ENCODE measurements at places on chromosomes 16 and 17.

GRCh38 chr17:43570518-43570928, 24.4 kb upstream of the ETV4 start:
- DNase-seq, result no peak

GRCh38 chr17:76379275-76379641, 5.2 kb upstream of the SPHK1 start:
- DNase-seq, result no peak

- DNase-seq, result no peak
These were observed 215.4 kb downstream of the UTP18 start for GRCh38 chr17:51475730-51476129.

DNA sequence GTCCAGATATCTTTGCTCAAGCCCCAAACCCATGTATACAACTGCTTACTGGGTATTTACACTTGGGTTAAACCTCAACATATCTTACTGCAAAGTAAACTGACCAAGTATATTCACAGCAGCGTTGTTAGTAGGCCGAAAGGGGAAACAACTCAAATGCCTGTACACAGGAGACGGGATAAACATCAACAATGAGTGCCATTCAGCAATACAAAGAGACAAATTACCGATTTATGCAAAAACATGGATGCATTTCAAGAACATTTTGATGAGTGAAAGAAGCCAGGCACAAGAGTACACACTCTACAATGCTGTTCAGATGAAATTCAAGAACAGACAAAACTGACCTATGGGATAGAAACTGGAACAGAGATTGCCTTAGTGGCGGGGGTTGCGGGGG, 136.3 kb upstream of the CACNG3 start:
- DNase-seq, result no peak

DNA sequence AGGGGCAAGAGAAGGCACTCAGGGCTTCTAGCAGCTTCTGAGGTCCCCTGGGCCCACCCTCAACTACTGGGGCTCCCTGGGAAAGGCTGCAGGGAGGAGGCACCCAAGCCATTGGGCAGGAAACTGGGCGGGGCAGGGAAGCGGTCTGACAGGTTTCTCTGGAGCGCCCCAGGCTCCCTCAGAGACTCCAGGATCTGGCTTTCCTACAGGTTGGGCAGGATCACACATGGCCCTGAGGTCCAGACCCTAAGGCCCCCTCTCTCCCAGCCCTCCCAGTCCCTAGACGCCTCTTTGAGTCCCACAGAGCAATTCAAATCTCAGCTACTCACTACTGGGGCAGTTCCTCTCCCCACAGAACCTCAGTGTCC, 14.3 kb downstream of the JUP start:
- DNase-seq, result no peak

- peak; percentile 55 for DNase-seq
These were observed at the start of gene YBX2 for GRCh38 chr17:7294614-7295153. TSS of gene YBX2 (minus strand) at chr17:7294639. CDS start at chr17:7294500, 139 bp downstream.

DNA sequence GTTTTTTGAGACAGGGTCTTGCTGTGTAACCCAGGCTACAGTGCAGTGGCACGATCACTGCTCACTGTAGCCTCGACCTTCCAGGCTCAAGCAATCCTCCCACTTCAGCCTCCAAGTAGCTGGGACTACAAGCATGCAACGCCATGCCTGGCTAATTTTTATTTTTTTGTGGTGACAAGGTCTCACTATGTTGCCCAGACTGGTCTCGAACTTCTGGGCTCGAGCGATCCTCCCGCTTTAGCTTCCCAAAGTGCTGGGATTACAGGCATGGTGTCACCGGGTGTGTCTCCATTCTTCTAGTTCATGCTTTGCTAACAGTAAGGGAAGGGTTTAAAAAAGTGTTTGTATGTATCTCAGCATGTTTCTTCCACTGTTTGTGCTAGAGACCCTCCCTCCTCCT, 101.8 kb downstream of the HIC1 start:
- DNase-seq, result no peak

GRCh38 chr16:66636199-66636598, 31.7 kb downstream of the CMTM3 start:
- DNase-seq, result no peak

- no peak for DNase-seq
These were observed 160.9 kb downstream of the SLC39A11 start for GRCh38 chr17:72931635-72932034.

- peak; percentile 29 for DNase-seq
These were observed 172.0 kb downstream of the CYB561 start for GRCh38 chr17:63274146-63274545.

- DNase-seq, result no peak
These were observed 8.4 kb upstream of the HERPUD1 start for GRCh38 chr16:56923481-56924091.

DNA sequence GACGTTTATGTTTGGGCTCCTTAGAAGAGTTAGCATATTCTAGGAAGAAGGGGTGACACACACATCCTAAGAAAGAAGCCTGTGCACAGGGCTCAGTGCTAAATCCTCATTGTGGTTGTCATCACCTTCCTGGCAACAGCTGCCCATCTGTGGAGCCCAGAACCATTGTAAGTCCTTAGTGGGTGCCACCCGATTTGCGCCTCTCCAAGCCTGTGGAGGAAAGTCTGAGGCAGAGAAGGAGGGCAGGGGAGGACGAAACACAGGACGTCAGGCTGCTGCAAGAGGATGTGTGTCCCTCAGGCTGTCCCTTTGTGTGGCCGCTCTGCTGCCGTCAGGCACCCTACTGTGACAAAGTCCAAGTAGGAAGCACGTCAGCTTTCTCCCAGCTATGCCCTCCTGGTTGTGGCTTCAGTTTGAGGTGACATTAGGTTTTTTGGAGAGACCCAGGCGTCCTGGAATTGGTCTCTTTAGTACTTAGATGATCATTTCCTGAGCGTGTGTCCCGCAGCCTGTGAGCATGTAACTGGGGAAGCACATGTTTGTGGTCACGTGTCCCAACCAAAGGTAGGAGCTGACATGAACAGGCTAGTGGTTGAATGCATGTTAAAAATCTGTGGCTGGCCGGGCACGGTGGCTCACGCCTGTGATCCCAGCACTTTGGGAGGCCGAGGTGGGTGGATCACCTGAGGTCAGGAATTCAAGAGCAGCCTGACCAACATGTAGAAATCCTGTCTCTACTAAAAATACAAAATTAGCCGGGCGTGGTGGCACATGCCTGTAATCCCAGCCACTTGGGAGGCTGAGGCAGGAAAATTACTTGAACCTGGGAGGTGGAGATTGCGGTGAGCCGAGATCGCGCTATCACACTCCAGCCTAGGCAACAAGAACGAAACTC, 10.7 kb downstream of the CLUAP1 start:
- no peak for DNase-seq

DNA sequence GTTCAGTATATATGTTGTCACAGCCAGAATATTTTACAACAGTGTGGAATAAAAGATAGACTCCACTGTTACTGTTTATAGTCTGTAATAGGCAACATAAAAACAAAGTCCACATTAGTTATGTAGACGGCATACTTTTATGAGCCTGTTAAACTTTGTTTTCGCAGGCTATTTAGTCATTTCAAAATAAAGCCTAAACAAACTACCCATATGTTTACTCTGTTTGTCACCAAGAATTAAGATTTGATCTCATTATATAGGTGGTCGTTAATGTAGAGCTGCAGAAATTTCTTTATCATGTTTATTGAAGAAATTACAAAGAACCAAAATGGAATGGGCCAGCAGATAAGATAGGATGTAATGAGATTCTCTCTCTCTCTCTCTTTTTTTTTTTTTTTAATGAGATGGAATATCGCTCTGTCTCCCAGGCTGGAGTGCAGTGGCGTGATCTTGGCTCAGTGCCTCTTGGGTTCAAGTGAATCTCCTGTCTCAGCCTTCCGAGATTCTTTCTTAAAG, 943.8 kb upstream of the SOX9 start:
- no peak for DNase-seq

- no peak for DNase-seq
These were observed 6.4 kb downstream of the STAT5A start for GRCh38 chr17:42294469-42295398.

DNA sequence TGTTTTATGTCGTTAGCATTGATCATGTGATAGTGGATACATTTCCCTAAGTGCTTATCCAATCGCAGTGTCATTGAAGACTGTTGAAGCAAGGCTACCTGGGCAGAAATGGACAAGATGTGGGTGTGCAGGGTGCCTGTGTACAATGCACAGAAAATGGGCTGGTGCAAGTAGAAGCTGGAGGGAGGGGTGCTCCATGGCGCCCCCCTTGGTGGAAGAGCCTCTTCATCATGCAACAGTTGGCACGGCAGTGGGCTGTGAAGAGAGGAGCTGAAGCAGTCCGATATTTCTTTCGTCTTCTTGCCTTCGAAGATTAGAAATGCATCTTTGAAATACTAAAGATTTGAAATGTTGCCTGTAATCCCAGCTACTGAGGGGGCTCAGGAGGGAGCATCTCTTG, 100.5 kb downstream of the PLCG2 start:
- no peak for DNase-seq

DNA sequence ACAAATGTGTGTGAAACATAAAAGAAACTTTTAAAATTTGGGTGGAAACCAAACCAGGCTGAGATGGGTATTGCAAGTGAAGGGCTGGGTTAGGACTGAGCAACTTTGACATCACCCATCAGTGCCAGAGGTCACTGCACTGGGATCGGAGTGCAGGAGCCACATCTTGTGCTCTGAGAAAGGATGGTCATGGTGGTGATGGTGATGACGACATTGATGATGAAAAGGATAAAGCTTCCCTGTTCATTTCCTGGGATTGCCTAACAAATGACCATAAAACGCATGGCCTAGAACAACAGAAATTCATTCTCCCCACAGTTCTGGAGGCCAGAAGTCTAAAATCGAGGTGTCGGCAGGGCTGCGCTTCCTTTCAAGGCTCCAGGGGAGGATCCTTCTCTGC, 324.0 kb downstream of the MAF start:
- no peak for DNase-seq

DNA sequence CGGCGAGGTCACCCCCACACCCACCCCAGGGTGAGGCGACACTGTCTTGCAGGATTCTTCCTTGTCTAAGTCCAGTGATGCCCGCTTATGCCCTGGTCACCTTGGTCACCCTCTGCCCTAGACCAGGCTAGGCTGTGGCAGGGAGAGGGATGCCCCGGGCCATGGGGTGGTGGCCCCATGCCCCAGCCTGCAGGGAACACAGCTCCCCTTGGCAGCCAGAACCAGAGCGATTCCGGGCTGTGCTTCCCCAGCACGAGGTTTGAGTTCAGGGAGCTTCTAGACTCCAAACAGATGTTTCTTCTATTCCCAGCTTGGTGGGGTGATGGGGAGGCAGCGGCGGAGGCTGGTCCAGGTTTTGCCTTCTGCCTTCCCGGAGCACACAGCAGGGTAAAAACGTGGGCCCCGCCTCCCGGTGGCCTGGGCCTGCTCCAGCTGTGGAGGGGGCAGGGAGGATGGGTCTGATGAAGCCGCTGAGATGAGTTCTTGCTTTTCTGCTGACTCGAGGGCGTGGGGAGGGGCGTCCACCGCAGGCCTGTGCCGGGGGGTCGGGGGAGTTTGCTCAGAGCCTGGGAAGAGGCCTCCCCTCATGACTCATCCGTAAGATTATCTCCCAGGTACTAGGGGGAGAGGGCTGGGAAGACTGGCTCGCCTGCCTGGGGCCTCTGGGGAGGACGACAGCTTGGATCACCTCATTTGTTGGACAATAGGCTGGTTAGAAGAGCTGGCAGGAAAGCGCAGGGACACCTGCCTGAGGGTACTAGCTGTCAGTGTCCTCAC, 15.4 kb downstream of the SMTNL2 start:
- peak; percentile 87 for DNase-seq

DNA sequence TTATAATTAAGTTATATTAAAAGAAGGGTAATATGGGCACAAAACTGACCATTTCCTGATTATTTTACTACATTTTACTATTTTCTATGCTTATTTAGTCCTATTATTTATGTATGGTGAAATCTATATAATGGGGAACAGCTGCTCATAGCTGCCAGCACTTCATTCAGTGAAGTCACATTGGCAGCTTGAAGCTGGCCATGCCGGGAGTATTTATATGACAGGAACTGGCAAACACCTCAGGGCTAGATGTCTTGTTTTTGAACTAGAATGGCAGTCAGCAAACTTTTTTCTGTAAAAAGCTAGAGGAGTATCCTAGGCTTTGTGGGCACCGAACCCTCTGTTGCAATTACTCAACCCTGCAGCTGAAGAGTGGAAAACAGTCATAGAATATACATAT, 104.1 kb downstream of the CDH13 start:
- no peak for DNase-seq

DNA sequence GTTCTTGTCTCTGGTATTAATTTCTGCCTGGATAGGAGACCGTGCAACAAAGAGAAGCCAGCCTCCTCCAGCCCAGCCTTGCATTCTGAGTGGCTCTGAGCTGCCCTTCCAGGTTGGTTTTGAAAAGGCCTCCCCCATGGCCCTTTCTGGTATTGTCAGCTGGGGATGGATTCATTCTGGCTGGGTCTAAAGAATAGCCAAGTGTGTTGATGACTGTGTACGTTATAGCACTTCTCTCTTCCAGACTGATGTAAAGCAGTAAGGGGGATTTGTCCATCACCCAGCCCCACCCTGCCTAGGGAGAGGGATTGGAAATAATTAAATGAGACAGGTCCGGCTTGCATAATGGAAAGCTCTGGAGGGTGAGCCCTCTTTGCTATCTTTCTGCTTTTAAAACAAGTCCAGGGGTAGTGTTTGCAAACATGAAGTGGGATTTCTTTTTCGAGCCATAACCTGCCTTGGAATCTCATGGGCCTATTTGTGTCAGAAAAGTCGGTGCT, 146.4 kb downstream of the MSI2 start:
- no peak for DNase-seq

DNA sequence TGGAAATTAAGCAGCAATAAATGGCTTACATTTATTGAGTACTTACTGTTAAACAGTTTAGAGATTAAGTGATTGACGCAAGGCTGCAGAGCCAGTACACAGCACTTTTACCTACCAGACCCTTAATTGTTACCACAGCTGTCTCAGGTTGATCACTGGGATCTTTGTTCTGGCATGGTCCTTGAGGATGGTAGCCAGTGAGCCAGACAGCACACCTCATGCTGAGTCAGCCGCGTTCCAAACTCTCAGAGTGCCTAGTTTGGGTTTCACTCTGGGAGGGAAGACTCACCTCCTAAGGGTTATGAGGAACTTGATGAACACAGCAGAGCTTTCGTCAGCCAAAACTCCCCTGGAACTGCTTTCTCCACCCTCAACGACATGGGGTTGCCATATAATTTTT, 20.4 kb downstream of the CDH3 start:
- DNase-seq, result no peak

DNA sequence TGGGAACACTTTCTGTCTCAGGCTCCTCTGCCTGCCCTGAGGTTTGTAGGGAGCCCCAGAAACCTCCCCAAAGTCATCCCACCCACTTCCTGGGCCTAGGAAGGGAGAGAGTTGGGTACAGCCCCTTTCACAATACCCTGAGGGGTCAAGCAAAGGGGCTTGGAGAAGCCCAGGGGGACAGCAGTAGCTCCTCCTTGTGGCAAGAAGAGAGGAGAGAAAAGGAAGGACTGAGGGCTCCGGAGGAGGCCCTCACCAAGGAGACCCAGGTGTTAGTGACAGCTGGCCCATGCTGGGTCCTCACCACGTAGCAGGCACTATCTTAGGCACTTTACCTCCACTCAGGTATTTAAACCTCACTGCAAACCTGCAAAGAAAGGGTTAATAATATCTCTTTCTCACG, 112.8 kb downstream of the IRX5 start:
- DNase-seq, result no peak

GRCh38 chr17:6559753-6560215, 3.4 kb upstream of the PITPNM3 start:
- no peak for DNase-seq

- DNase-seq, result no peak
These were observed 78.5 kb downstream of the RAB11FIP4 start for GRCh38 chr17:31469959-31470358.

Data from right hindlimb (tissue), 1 donor.